Neural progenitor cell (in vitro differentiated cells): ENCODE measurements at places on chromosomes 6 and 20. TPM values are rescaled to one million over a fixed set of nuclear protein-coding genes. Genes with fewer than 3 reads are reported as not detected.

TMC2 gene
- not detected in 2 replicates for total RNA-seq

MOCS1 gene
- total RNA-seq = 11.3 and 17.9 TPM in 2 replicates

PEDS1 gene
- total RNA-seq = 9.5 and 21.6 TPM in 2 replicates

ATP9A gene
- total RNA-seq = 17.6 and 18.2 TPM in 2 replicates

SOX18 gene
- total RNA-seq = not detected in 2 replicates

ACSS1 gene
- not detected in 2 replicates for total RNA-seq

RAB44 gene
- 0.03 TPM in 1 of 2 replicates, not detected in the other for total RNA-seq

ZNF165 gene
- total RNA-seq = 1.9 and 2.1 TPM in 2 replicates

ZNF391 gene
- 9.6 and 16.5 TPM in 2 replicates for total RNA-seq

ZBTB46 gene
- 8.1 and 13.9 TPM in 2 replicates for total RNA-seq

CAP2 gene
- 18.4 and 27.4 TPM in 2 replicates for total RNA-seq

BMP7 gene
- 11.2 and 31.1 TPM in 2 replicates for total RNA-seq

C6orf58 gene
- not detected in 2 replicates for total RNA-seq

TCF15 gene
- total RNA-seq = 0.07 and 1.4 TPM in 2 replicates

RIPOR3 gene
- 1.2 and 3.7 TPM in 2 replicates for total RNA-seq

ADGB gene
- total RNA-seq = not detected in 2 replicates

ANKRD66 gene
- total RNA-seq = not detected in 2 replicates

OVOL2 gene
- total RNA-seq = 0.25 and 0.62 TPM in 2 replicates

ELOVL5 gene
- 137 and 185 TPM in 2 replicates for total RNA-seq

VWA7 gene
- 0.15 and 0.34 TPM in 2 replicates for total RNA-seq

ELOVL2 gene
- total RNA-seq = 5.8 and 9.1 TPM in 2 replicates

SOBP gene
- 11.0 and 12.6 TPM in 2 replicates for total RNA-seq

NRSN1 gene
- 0.19 and 0.31 TPM in 2 replicates for total RNA-seq

PAK5 gene
- 1.6 and 1.9 TPM in 2 replicates for total RNA-seq

BTNL2 gene
- total RNA-seq = not detected in 2 replicates

MOG gene
- not detected in 2 replicates for total RNA-seq

SLC35F1 gene
- total RNA-seq = 17.7 and 24.3 TPM in 2 replicates

CLIC1 gene
- total RNA-seq = 234 and 307 TPM in 2 replicates

CUTA gene
- total RNA-seq = 118 and 186 TPM in 2 replicates

NOX3 gene
- total RNA-seq = not detected in 2 replicates

LY6G6C gene
- total RNA-seq = not detected in 2 replicates

RIPPLY2 gene
- not detected in 2 replicates for total RNA-seq

NELFE gene
- 129 and 135 TPM in 2 replicates for total RNA-seq

TRIM10 gene
- not detected in 2 replicates for total RNA-seq

OR2H2 gene
- total RNA-seq = not detected in 2 replicates

SLC22A16 gene
- not detected in 2 replicates for total RNA-seq

ALDH8A1 gene
- total RNA-seq = not detected in 2 replicates

OPRL1 gene
- 1.3 and 3.3 TPM in 2 replicates for total RNA-seq

TBX18 gene
- not detected in 2 replicates for total RNA-seq

SRPK1 gene
- 105 and 181 TPM in 2 replicates for total RNA-seq

ABHD16B gene
- total RNA-seq = not detected in 2 replicates

ADAM33 gene
- 7.0 and 18.9 TPM in 2 replicates for total RNA-seq

MLN gene
- not detected in 2 replicates for total RNA-seq

ULBP1 gene
- 0.11 and 0.40 TPM in 2 replicates for total RNA-seq

RNF114 gene
- 41.3 and 105 TPM in 2 replicates for total RNA-seq

ZNF133 gene
- 24.1 and 24.8 TPM in 2 replicates for total RNA-seq

PLA2G7 gene
- 1.1 and 1.8 TPM in 2 replicates for total RNA-seq

FAM229B gene
- 14.1 and 32.2 TPM in 2 replicates for total RNA-seq

C20orf202 gene
- not detected in 2 replicates for total RNA-seq

FKBP1C gene
- total RNA-seq = 0.34 TPM in 1 of 2 replicates, not detected in the other

TREM1 gene
- total RNA-seq = not detected in 2 replicates

DZANK1 gene
- 5.3 and 8.3 TPM in 2 replicates for total RNA-seq

SRSF12 gene
- total RNA-seq = 19.2 and 23.2 TPM in 2 replicates

NHLRC1 gene
- total RNA-seq = not detected in 2 replicates
